Retina (tissue), 1 donor: ENCODE measurements at places on chromosomes 2 and 18.

DNA sequence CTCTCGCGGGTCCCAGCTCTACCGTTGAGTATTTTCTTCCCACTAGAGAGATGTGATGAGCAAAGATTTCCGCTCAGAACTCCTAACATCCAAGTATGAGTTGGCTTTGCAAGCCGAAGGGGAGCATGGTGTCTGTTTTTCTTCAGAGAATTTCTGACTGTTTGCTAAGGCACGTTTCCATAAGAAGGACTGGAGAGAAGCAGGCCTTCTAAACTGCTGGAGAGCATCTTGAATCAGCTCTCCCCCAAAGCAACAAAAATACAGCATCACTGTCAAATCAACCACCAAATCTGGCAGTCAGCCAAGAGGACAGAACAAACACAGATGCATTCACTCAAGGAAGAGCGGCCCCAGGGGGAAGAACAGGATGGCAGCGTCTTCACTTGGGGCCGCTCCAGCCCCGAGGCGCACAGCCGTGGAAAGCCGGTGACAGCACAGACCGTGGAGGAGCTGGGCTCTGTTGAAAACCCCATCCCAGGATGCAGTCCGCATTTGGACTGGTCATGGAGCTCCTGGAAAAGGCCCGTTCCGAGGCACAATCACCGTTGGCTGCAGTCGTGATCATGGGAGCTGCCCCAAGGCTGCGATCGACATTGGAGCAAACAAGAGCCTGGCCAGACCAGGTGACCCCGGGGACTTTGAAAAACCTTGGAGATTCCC lies 101.4 kb downstream of the NFATC1 start:
- no peak for DNase-seq

- no peak for DNase-seq
Measured at GRCh38 chr18:48973731-48974130, 23.0 kb upstream of the SMAD7 start.

DNA sequence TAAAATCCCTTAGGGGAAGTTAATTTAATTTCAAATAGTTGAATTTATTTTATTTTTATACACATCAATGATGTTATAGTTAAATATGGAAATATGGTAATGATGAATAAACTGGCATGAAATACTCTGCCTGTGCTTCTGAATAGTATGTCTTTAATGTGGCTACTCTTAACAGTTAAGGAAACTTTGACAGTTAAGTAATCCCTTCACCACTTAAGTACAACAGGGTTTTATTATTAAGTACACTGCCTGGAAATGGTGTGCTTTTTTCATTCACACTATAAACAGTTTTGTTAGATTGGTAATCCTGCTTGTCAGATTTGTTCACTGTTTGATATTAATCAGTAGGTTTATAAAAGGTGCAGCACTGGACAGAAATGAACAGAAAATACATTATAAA lies 412.0 kb upstream of the ZEB2 start:
- no peak for DNase-seq

DNA sequence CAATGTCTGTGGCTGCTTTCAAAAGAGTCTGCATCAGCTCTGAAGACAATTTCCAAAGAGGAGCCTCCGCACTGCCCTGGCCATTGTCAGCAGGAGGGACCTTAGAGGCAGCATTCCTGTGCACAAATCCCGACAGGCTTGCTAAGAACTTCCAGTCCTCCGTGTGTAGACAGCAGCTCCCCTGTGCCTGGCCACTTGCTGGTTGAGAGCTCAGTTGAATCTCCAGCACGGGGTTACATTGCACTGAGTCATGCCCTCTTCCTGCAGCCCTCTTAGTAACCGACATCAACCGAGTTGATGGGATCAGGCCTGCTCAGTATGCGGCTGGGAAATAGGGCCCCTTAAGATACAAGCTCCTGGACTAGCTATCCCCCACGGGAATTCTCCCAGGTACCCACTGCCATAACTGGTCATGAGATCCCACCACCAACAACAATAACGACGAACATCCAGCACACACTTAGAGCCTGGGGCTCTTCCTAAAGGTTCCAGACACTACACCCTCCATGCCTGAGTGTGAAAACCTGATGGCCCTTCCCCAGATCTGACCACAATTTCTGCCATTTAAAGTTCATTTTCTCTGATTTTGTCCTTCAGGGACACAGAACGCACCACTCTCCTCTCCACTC lies 12.0 kb downstream of the ATP6V1B1 start:
- DNase-seq, result no peak

GRCh38 chr2:229408356-229408755 lies 137.3 kb upstream of the PID1 start:
- DNase-seq, result no peak

DNA sequence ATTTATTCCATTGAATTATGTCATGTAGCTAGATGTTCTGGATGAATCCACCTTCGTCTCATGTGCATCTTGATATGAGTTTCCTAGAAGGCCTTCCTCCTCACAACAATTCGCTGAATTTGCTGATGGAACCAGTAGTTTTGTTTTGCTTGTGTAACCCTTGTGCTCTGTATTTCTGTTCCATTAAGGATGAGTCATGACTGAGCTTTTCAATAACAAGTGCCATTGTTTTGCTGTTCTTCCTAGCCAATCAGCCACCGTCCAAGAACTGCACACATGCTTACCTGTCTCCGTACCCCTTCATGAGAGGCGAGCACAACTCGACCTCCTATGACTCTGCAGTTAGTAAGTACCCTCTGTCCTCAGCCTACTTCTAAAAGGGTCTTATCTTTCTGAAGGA lies 2.3 kb downstream of the TMEM182 start:
- DNase-seq, result no peak

DNA sequence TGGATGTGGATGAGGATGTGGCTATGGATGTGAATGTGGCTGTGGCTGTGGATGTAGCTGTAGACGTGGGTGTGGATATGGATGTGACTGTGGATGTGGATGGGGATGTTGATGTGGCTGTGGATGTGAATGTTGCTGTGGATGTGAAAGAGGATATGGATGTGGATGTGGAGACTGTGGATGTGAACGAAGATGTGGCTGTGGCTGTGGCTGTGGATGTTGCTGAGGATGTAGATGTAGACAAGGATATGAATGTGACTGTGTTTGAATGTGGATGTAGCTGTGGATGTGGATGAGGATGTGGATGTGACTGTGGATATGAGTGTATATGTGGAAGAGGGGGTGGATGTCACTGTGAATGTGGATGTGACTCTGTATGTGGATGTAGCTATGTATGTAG lies 884.6 kb upstream of the CHAC2 start:
- DNase-seq, result no peak

- DNase-seq, result no peak
Measured at GRCh38 chr2:71859211-71859847, 288.3 kb downstream of the CYP26B1 start.

DNA sequence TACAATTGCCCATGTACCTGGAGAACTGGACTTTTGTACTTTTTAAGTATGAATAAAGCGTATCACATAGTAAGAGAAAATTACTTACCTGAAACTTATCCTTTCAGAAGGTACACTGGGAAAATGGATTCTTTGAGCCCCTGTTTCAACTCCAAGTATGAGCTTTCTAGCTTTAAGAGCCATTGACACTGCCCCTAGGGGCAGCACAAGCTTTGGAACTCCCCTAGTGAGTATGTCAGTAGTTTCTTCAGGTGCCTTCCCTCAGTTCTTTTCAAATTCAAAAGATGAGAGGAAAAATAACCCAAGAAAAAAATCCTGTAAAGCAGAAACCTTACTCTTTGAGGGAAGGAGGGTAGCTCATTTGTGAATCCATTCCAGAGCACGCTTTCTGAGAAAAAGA lies 124.1 kb downstream of the MEMO1 start:
- no peak for DNase-seq

- DNase-seq, result no peak
Measured at GRCh38 chr2:113848758-113849415, 41.0 kb upstream of the ACTR3 start.

DNA sequence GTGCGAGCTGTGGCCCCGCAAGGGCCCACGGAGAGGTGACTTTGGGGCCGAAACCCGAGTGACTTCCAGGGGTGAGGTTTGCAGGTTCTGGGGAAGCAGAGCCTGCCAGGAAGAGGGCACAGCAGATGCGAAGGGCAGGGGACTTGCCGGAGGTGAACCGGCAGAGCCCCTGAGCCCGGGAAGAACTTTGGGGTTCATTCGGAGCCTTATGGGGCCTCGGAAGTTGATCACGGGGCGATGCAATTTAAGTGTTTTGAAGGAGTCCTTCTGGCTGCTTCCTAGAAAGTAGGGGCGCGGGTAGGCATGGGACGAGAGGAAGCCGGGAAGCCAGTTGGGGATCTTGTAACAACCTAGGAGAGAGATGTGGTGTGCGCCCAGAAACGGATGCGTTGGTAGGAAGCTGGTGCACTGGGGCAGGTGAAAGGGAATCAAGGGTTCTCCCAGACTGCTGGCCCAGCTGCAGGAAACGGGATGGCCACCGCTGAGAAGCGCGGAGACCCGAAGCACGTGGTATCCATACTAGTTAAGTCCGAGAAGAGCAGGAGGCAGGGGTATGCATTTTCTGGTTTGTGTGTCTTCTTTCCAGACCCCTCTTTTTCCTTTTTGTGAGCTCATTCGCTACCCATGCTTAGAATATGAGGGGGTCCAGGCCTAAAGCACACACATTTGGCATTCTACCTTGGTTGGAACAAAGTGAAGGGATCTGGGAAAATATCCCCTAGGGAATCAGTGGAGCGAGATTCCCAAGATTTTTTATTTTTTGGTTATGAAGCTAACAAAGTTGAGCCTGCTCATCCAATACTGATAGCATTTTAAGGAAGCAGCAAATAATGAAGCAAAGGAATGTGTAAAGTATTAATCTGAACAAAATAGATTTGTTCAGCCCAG lies 758 bp downstream of the SCLY start:
- DNase-seq, result no peak

- no peak for DNase-seq
Measured at GRCh38 chr2:177783835-177784744, 288.5 kb downstream of the PDE11A start.

- DNase-seq, result peak; percentile 73
Measured at GRCh38 chr2:143162123-143162837, 33.1 kb downstream of the ARHGAP15 start.

DNA sequence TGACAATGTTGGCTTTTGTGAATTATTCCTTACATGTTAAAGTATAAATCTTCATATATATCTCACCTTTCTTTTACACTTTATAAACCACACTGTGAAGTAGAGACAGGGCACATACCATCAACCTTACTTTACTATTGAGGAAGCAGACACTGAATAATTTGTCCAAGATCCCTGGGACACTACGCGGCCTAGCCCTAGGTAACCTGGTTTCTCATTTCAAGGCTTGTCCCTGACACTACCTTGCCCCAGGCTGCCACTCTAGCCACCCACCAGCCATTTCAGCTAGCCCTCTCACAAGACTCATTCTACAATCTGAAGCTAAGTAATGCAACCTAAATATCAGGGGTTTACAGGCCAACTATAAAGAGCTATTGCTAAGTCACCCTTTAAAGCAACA lies 26.7 kb downstream of the CCDC93 start:
- no peak for DNase-seq

GRCh38 chr2:186274936-186275575 lies 211.0 kb upstream of the ZC3H15 start:
- DNase-seq, result no peak

GRCh38 chr2:223724861-223725260 lies 112.5 kb downstream of the AP1S3 start:
- peak; percentile 30 for DNase-seq

DNA sequence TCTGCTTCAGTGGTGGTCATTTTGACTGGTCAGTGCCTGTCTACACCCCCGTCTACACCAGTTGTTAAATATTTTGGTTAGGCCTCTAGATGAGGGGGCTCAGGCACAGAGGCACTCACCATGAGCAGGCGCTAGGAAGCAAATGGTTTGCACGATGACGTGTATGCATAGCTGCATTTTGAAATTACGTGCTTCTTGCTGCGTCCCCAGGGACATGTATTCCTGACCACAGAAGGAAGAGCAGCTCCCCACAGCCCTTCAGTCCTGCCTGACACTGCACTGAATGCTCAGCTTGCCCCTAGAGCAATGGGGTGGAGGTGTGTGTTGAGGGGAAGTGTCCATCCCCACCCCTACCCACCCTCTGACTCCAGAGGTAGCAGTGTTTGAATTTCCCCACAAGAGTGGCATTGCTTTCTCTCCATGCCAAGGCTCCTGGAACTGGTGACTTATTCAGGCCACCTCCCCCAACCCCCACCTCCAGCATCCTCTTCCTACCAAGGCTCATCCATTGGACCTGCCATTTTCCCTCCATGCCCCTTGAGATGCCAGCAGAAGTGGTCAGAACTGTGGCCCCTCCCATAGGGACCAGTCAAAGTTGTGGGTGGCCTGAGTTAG lies 11.4 kb upstream of the ZAP70 start:
- DNase-seq, result no peak

- DNase-seq, result peak; percentile 38
Measured at GRCh38 chr2:234840336-234840735, 111.5 kb upstream of the SH3BP4 start.

DNA sequence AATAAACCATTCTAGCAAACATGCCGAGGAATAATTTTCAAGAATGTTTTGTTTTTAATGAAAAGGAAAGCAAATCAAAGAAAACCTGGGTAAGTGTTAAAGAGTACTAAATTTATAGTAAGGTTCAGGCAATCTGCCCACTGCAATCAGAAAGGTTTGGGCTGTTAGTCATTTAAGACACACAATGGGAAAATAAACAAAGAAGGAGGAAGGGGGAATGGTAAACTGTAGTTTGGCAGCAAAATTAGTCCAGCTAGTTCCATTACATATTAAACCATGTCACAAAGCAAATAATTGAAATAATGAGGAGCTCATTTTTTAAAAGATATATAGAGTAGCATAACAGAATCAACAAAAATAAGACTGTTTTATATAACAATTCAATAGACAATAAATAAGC lies 87.5 kb upstream of the COPS8 start:
- DNase-seq, result no peak

DNA sequence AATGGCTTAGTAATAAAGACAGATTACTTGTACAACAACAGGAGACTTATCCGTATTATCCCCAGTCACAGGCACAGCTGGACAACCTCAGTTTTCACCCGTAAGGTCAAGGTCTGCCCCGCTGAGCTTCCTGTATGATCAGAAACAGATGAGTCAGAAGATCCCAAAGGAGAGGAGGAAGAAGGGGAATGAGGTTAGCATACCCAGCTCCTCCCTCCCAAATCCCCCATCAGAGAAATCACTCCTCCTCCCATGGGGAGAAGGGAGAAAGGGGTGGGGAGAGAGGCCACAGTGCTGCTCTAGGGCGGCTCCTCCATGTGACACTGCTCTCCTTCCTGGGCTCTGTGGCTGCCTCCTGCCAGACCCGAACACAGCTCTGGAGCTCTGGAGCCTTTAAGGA lies 53.8 kb upstream of the SPTBN1 start:
- no peak for DNase-seq

GRCh38 chr2:181300600-181301291 lies 156.4 kb upstream of the ITGA4 start:
- no peak for DNase-seq

GRCh38 chr2:52558265-52558664 lies 1209.3 kb upstream of the CHAC2 start:
- DNase-seq, result peak; percentile 26

- DNase-seq, result no peak
Measured at GRCh38 chr2:217121565-217121964, 261.7 kb upstream of the TNP1 start.

DNA sequence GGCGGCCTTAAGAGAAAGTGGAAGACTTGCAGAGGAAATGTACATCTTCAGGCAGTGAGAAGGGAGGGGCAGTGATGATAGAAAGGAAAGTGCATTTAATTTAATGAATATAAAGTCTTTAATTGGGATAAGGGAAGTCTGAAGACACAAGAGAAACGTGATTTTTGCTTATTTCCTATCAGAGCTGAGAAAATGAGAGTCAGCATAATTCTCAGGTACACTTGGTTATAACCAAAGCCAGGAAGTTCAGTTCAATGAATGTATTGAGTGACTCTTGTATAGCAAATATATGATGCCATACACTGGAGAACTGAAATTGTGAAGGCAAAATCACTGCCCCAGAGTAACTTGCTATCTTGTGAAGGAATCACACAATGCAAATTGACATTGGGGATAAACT lies 256.3 kb downstream of the LRRTM1 start:
- no peak for DNase-seq
